ENCODE measurements at places on chromosomes 11 and 22.
A peak's percentile ranks its signal among the peaks of the same experiment; 100 is the strongest.

- DNase-seq: no peak
These were observed 6.3 kb downstream of the TMA7B start for GRCh38 chr22:39966470-39966869.

DNA sequence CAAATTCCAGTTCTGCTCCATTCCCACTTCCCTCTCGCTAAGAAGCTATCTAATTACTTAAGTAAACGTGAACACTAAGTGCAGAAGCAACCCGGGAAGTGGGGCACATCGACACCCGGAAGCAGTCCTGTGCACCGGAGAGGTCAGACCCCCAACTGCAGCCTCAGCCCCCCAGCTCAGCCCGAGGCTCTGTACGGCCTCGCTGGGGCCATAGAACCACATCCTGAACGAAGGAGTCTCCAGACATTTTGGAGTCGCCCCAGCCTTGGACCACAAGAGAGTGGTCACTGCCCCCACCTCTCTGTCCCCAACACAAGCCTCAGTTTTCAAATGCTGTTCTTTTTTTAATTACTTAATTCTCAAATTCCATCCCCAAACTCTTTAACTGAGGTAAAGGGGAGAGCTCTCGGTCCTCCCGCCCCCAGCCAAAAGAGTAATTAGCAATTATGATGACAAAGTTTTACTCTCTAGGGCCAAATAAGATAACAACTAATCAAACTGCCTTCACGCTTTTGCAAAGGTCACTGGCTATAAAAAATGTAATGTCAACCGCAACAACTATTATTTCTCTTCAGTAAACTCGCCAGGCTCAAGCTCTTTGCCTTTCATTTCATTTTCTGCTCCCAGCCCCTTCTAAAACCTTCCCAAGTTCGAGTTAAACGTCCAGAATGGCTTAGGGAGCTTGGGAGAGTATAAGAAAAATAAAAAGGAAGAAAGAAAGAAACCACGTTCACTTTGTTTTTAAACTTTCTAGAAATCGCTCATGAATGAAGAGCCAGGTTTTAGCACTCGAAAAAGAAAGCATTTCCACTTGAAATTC is 2.2 kb downstream of the PAX6 start:
- DNase-seq: no peak

DNA sequence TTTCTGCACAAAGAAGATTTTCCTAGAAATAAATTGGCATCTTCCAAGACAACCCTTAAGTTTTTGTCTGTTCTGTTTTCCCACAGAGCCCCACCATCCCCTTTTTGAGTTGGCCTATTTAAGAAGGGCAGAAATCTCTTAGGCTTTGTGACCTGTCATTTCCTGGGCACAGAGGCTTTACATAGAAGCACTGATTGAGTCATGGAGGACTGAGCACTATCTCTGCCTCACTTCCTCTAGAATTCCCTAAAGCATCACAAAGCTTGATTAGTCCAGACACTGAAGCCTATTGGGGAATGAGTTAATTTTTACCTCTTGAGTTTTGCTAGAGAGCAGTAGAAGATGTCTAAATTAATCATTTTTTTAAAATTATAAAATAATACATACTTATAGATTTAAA is 25.4 kb downstream of the TRIM44 start:
- no peak for DNase-seq

DNA sequence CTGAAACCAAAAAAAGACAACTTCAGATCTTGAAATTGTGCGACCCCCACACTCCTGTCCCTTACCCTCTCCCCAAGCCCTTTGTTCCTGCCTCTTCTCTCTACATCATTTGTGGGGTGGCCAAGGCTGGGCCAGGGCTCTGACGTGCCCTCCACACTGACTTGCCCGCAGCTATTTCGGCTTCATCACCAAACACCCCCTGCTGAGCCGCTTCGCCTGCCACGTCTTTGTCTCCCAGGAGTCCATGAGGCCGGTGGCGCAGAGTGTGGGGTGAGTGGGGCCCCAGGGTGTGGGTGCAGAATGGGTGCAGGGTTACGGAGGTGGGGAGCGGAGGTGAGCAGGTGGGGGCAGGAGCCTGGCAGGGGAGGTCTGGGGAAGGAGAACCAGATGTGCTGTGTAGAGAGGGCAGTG is 9.5 kb downstream of the MAPK8IP2 start:
- no peak for DNase-seq

DNA sequence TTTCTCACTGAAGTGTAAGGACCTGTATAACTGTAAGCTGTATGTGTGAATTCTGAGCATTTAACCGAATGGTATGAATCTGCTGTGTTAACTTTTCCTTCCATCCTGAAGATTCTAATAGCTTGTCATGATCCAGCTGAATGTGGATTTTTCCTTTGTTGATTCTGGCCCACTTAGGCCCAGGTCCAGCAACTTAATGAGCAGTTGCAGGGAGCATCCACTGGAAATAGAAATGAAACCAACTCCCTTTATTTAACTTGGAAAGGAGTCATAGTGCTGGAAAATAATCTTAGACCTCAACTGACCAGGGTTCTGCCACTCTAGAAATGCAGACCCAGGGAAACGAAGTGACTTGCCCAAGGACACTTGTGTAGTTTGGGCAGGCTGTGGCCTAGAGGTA is 142.3 kb upstream of the MTNR1B start:
- DNase-seq: no peak

GRCh38 chr22:45709060-45709739 is 37.6 kb downstream of the ATXN10 start:
- DNase-seq: no peak

DNA sequence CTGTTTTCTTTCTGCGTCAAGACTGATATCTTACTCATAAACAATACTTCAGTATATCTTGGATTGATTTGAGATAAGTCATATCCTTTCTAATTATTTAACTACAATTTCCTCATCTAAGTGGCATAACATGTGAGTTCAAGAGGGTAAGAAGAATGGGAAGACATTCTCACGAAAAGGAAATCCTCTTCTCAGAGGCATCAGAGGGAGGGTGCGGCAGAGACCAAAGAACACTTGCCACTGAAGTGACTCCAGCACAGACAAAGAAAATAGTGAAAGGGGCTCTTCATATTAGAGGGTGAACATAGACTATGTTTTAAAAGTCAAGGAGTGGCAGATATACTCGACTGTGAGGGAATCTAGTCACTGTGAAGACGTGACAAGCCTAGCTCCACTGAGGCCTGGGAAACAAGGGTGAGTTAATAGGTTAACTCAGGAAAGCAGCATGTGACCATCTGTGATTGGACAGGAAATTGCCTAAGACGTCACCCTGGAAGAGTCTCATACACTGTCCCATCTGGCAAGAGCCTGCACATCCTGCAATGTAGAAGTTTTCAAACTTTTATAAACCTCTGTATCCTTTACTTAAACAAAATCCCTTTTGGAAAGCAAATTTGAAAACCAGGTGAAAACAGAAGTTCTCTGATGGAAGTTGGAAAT is 1.9 kb upstream of the MMP1 start:
- DNase-seq: no peak

DNA sequence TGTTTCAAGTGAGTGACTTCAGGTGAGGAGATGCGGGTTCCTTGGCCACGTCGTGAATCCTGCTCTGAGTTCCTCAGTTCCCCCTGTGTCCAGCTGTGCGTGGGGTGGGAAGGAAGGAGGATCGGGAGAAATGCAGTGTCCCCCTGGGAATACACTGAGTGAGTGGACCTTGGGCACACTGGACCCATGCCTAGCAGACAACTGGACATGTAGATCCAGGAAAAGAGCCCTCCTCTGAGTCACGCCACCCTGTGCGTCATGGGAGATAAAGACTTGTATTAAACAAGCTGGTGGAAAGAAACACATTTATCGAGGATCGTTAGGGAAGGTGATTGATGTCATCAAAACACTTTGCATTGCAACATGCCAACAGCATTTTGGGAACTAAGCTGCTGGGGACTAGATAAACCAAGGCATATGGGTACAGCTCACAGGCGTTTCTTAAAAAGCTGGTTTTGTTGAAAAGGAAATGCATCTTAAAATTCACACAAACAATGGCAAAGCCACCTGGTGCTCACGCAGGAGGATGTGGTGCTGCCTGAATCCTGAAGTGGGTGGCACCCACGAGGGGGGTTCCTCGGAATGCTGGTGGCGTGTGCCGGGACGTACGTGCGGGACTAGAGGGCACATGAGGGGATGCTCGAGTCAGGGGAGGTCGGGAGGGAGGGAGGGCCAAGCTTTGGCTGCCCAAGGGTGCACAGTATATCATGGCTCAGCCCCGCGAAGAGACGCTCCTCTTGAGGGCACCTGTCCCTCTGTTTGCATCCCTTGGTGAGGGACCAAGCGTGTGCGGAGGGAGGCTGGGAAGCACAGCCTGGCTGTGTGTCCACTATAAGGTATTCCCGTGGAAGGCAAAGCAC is 303.5 kb downstream of the TBC1D22A start:
- no peak for DNase-seq

DNA sequence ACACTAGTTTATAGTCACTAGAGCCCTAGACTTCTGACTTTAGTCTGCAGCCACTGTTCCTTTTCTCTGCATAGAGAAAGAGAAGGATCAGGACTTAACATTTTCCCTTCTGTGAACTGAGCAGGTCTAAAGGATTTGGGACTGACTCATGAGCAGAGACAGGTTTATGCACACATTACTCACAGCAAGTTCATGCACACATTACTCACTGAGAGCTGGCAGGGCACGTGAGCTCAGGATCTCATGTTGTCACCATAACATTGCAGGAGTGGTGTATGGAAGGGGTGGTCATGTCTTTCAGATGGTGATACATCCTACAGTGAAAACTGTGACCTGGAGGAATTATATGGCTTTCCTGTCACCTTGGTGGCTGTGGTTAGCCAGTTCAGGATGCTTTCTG is 56.4 kb downstream of the CEP164 start:
- peak; percentile 79 for DNase-seq

- no peak for DNase-seq
These were observed 56.2 kb downstream of the NFAM1 start for GRCh38 chr22:42375982-42376381.

- no peak for DNase-seq
These were observed 69.3 kb downstream of the RAB38 start for GRCh38 chr11:88105951-88106350.

DNA sequence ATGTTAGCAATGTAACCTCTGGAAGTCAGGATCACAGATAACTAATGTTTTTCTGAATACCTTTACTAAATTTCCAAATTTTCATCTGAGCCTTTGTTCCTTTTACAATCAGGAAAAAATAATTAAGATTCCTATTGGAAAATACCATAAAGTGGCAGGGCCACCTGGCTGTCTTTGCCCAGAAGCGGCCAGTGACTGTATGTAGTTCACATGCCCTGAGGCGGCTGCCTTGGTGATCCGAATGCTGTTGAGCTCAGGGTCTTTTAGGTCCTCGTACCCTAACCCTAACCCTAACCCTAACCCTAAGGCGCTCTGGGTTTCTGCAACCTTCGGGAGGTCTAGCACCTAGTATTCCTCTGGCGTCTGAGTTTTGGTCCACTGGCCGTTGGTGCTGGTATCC is 8.5 kb upstream of the ARFGAP3 start:
- no peak for DNase-seq

DNA sequence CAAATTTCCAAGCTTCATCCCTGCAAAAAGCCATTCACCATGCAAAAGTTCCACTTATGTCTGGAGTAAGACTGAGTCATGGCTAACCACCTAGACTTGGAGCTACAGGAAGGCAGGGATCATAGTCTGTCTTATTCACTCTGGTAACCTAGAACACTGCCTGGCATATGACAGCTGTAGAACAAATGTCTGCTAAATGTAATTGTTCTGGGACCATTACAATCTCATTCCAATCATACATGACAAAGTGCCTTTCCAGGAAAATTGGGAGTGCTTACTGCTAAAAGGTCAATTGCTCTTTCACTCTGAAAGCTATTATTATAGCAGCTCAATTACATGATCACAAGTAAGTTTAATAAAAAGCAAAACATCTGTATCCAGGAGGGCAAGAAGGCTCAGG is 99.1 kb upstream of the CHRM4 start:
- peak; percentile 13 for DNase-seq

- DNase-seq: no peak
These were observed 1.5 kb upstream of the JAML start for GRCh38 chr11:118226296-118226695.

DNA sequence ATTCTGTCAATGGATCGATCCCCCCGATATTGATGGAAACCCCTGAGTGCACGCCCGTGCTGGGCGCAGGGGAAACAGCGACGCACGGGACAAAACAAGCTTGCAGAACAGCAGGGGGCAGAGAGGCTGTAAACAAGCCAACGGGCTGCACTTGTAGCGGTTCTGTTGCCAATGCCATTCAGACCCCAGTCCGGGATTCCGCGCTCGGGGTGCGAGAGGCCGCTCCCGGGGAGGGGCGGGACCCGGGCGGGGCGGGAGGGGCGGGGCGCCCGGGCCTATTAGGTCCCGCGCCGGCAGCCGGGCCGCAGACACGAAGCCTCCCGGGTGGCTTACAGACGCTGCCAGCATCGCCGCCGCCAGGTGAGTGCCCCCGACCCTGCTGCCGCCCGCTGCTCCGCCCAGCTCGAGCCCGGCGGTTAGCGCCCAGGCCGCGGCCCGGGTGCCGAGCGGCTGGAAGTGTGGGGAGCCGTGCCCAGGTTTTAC is at the start of gene BIK:
Gene BIK (plus strand): TSS at position 307 of the 483 bp plus-strand sequence. CDS start 13,273 bp downstream, outside the sequence.
- DNase-seq: no peak

DNA sequence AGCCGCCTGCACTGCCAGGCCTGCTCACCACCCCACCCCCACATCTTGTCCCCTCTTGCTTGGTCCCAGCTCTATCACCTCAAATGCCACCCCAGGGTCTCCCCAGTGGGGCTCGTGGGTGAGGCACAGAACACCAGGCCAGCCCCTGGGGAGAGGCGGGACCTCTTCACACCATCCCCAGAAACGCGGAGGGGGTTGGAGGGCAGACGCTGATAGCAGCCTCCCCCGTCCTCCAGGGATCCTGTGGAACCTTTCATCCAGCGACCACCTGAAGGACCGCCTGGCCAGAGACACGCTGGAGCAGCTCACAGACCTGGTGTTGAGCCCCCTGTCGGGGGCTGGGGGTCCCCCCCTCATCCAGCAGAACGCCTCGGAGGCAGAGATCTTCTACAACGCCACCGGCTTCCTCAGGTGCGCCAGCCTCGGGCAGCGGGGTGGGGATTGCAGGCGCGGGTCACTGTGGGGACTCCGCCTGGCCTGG is 5.8 kb downstream of the PKP3 start:
- no peak for DNase-seq

GRCh38 chr11:112615238-112615637 is 346.0 kb upstream of the NCAM1 start:
- DNase-seq: no peak

Measured in non-pigmented ciliary epithelial cell (primary cell).